Cortex of kidney (tissue), 1 donor: ENCODE measurements at places on chromosomes 12 and 14.

GRCh38 chr14:80378084-80378690 is 166.9 kb upstream of the DIO2 start:
- DNase-seq: no peak

DNA sequence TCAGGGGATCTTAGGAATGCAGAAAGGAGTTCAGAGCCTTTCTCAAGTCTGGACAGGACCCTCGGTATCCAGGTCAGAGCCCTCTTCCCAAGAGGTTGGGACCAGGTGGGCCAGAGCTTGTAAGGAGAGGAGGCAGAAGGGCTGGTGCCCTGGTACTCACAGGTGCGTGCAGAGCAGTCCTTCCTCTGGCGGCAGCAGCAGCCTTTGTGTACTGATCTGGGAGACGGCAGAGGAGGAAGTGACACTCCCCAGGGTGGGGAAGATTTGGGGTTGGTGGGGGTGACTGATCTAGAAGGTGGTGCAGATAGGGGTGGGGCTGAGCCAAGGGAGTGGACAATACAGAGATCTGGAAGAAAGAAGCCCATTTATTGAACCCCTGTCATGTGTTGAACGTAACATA is at the start of gene ITGB7:
Gene ITGB7 (minus strand): TSS at position 210 of the 400 bp plus-strand sequence. CDS start 6,808 bp downstream, outside the sequence.
- no peak for DNase-seq

DNA sequence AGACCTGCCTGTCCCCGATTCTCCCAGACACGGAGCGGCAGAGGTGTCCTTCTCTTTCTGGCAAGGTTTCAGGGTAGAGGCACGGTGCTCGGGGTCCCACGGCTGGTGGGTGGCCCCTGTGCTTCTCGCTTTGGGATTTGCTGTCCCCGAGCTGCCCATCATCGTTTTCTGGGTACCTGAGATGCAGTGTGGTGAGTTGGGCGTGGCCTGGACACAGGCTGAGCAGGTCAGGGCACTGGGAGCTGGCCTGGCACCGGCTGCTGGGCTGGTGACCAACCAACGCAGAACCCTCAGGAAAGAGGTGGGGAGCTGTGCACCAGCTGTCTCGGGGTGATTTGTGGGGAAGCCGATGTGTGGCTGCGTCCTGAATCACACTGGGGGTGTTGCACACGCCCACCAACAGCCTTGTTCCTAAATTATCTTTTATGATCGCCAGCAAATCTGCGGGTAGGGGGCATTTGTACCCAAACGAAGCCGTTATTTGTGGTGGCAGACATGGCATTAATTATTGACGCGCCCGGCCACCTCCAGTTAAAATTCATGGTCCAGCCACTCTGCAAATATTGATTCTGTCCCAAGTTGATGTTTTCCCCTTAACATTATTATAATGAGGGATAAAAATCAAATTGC is 61.0 kb downstream of the KIF26A start:
- no peak for DNase-seq

- DNase-seq: no peak
Measured at GRCh38 chr12:11753150-11753499, 103.7 kb downstream of the ETV6 start.

- no peak for DNase-seq
Measured at GRCh38 chr14:56036353-56036752, 81.9 kb upstream of the PELI2 start.

GRCh38 chr12:52356762-52357580 is 10.3 kb downstream of the KRT85 start:
- DNase-seq: no peak

- DNase-seq: no peak
Measured at GRCh38 chr12:102169922-102170621, 27.6 kb downstream of the PMCH start.

DNA sequence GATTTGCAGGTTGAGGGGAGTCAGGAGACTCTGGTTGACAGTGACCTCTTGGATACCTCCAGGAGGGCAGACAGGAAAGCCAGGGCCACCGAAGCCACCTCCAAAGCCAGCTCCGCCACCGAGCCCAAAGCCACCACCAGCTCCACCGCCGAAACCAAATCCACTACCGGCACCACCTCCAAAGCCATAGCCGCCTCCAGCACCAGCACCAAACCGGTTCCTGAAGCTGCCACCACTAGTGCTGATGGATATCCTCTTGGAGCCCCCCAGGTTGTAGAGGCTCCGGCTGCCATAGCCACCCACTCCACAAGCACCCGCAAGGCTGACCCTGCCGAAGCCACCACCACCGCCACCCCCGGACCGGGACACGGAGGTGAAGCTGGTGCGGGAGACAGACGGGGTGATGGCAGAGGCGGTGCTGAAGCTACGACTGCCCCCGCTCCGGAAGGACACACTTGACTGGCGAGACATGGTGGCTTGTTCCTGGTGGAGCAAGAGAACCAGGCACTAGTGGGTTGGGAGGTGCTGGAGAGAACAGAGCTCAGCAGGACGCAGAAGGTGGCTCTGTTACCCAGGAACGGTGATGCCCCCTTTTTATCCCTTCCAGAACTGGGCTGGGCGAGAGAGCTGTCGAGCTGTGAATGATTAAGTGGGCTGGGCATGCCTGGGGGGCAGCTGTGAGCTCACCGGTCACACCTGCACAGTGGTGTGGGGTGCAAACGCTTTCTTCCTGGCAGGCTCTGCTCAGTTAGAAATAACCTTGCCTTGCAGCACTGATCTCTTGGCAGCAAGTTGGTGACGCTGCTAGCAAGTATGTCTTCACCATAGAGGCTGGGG is at the start of gene KRT5:
Gene KRT5 (minus strand): TSS at position 569 of the 837 bp plus-strand sequence. CDS start 98 bp downstream, at position 471.
- DNase-seq: no peak

DNA sequence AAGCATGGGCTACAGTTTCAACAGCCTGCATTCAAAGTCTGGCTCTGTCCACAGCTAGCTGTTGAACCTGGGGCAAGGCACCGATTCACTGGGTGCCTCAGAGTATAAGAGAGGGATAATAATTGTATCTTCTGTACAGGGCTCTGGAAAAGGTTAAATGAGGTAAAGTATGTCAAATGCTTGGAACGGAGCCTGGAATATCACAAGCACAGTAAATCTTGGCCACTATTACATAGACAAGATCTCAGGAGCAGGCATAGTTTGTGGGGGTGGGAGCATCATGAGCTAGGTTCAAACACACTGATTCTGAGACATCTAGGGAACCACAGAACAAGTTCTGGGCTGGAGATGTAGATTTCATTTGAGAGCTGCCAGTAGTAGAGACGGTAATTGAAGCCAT is 203.7 kb upstream of the NUDT4 start:
- no peak for DNase-seq

DNA sequence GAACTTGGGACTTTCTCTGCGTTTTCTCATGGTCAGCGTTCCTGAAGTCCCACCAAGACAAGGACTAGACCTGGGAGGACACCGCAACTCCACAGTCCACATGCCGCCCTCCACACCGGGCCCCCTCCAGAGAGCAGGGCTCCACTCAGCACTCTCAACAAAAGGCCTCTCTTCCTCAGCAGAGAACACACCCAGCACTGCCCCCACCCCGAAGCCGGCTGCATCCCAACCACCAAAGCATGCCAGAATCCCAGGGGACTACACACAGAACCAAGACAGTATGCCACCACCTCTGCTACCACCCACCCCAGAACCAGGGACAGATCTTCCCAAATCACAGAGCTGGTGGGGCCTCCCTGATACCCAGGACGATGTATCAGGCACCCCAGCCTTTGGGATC is 88.3 kb downstream of the BCL11B start:
- DNase-seq: no peak

- no peak for DNase-seq
Measured at GRCh38 chr14:96285667-96286066, 29.7 kb downstream of the BDKRB1 start.

- DNase-seq: no peak
Measured at GRCh38 chr12:130083002-130083401, 79.3 kb upstream of the FZD10 start.

DNA sequence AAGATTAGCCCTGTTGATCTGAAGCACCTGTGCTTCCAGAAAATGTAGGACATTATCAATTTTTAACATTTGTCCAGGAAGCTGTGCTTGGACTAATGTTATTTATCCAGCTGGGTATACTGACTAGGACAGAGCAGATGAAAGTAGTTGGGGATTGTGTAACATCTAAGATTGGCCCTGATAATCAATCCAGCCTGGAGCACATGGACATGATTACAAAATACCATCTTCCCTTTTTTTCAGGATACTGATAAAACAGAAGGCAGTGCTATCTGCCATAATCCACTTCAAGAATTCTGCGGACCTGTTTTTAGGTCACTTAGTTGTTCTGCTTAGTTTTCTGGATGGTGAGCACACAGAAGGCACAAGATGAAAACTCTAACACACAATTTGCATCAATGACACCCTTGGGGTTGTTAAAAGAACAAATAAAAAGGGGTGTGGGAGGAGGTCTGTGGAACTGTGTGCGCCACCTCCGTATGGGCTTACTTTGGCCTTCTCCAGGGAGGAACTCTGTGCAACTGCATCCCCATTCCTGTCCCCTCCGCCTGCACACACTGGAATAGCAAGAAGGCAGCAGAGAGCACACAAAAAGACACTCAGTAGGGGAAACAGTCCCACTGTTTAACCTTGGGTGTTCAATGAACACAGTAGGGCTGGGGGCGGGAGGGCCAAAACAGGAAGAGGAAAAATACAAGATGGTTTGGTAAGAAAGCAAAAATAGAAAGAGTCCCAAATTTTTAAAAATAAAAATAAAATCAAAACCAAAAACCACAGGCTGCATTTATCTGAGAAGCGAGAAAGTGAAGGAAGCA is 31.1 kb upstream of the DUSP6 start:
- no peak for DNase-seq

DNA sequence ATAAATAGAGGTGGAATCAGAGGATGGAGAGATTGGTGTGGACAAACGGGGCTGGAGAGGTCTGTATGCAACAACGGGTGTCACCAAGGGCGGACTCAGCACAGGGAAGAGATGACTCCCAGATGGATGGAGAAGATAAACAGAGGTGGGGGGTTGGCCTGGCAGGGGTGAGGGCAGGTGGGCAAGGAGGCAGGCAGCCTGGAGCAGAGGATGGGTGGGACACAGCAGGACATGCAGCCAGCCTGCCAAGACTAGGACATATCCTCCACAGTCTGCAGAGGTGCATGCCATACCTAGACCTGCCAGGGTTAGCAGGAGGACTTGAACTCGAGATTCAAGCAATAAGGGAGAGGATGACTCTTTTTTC is 56.2 kb downstream of the TTC7B start:
- no peak for DNase-seq

GRCh38 chr12:109310247-109311125 is 1.4 kb upstream of the FOXN4 start:
- DNase-seq: no peak

DNA sequence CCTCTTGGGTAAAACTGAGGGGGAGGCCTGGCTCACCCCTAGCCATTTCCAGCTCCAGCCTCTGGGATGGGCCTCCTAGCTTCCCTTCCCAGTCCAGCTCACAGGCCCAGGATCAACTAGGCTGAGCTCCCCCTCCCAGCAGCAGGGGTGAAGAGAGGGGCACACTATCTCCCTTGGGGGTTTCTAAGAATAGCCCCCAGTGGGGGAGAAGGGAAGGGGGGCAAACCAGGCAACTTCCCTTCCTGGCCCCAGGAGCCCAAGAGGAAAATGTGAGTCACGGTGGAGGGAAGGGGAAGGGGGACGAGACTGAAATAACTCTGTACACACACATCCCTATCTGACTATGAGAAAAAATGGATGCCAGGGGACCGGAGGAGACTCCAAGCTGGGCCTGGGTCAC is 9.0 kb downstream of the ADCY6 start:
- DNase-seq: no peak

DNA sequence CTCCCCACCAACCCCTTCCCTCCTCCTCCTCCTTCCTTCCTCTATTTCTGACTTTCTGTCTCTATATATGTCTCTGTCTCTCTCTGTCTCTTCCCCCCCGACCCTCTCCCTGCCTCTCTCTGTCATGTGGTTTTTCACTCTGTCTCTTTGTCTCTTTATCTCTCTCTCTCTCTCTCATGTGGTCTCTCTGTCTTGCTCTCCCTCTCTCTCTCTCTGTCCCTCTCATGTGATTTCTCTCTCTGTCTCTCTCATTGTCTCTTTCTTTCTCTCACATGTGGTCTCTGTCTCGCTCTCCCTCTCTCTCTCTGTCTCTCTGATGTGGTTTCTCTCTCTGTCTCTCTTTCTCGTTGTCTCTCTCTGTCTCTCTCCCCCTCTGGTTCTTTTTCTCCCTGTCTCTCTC is 59.3 kb downstream of the PHETA1 start:
- no peak for DNase-seq

- no peak for DNase-seq
Measured at GRCh38 chr14:102525219-102525928, 15.8 kb upstream of the ANKRD9 start.

GRCh38 chr14:27389402-27389801 is 791.6 kb upstream of the NOVA1 start:
- no peak for DNase-seq

DNA sequence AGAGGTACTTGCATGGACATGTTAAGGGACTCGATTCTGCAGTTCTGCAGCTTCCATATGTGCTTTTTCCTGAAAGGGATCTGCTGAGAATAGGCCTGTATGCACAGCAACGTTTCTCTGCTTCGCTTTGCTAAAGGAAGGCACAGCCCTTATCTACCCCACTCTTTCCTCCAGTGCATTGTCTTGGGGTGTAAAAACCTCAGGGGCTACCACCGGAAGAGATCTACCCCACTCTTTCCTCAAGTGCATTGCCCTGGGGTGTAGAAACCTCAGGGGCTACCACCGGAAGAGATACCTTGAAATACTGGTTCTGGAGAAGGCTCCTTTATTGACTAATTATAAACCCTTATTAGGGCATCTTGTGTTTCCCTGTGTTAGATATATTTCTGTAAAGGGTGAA is 52.9 kb downstream of the SEL1L start:
- no peak for DNase-seq

DNA sequence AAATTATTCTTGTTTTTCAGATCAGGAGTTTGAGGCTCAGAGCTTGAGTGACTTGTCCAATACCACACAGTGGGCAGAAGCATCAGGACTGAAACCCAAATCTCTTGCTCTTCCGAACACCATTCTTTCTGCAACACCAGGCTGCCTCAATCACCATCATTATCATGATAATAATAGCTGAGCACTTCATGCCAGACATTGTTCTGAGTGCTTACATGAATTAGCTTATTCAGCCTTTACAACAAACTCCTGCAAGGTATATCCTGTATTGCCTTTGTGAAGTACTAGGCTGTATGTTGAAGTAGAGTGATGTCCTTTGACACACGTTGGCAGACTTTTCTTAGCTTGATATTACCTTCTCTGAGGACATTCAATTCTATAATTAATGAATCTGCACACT is 257.4 kb upstream of the ATP2B1 start:
- DNase-seq: no peak

DNA sequence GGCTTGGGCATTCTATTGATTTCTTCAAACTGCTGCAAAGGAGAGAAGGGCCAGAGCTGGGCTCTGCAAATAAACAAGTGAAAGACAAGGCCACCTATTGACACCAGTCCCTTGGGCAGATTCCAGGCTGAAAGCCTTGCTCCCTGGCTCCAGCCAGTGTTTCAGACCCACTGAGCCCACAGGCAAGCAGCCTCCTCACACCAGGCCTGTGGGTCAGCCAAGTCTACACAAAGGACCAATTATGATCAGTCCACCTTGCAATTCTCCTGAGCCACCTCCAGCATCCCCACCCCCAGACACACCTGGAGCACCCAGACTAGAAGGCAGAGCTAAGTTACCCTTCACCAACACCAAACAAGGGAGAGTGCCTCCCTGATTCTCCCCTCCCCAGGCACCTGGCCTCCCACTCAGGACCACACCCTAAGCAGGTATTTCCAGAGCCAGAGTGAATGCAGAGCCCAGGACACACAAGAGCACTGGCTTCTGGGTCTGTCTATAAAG is 13.8 kb downstream of the ACTN1 start:
- no peak for DNase-seq

GRCh38 chr12:32455607-32456071 is 56.3 kb downstream of the FGD4 start:
- no peak for DNase-seq
